ENCODE measurements at places on chromosomes 6 and 20.

DNA sequence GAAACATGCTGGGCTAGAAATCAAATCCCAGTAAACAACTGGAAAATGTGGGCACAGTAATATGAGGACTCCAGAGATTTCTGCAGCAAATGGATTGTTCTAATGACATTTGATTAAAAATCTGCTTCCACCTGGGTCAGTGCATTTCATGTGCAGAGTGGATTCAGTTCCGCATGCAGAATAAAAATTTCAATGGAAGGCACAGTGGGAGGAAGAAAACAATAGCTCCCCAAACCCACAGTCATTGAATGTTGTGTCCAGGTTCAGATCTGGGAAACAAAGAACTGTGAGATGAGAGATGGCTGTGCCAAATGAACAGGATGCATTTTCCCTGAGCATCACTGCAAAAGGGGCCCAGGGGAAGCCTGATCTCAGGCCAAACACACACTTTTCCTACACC is 403.1 kb downstream of the BTBD9 start:
- DNase-seq = no peak

- DNase-seq = no peak
These were observed 4.4 kb downstream of the SRMS start for GRCh38 chr20:63543131-63543530.

- no peak for DNase-seq
These were observed 2.5 kb downstream of the UNC93A start for GRCh38 chr6:167293590-167294091.

DNA sequence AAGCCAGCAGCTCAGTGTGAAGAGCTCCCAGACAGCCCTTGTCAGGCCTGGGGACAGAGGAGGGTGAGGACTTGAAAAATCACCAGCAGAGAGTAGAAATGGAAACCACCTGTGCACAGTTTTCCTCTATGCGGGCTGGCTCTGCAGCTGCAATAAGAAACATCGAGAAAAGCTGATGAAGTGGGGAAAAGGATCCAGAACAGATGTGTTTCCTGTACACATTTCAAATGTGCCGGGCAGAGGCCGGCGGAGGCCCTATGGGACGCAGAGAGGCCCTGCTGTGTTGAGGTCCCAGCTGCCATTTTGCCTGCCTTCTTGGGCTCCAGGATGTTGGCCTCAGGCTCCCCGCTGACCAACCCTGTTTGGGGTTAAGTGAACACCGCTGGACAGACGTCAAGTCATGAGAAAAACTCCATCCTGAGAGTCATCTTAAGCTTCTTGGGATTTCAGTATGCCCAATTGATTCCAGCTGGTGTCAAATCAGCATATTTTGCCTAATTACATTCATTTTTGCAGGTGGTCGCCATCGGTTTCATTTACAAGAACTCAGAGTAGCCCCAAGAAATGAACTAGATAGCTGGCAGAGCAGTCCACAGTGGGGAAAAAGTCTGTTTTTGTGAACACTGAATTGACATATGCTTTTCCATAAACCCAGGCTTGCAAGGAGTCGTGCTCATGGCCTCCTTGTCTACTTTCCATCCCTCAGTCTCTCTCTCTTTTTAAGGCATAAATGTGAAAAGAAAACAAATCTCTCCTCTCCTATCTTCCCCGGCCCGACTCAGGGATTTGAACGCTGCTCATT is 150.4 kb upstream of the PHACTR3 start:
- DNase-seq = no peak

DNA sequence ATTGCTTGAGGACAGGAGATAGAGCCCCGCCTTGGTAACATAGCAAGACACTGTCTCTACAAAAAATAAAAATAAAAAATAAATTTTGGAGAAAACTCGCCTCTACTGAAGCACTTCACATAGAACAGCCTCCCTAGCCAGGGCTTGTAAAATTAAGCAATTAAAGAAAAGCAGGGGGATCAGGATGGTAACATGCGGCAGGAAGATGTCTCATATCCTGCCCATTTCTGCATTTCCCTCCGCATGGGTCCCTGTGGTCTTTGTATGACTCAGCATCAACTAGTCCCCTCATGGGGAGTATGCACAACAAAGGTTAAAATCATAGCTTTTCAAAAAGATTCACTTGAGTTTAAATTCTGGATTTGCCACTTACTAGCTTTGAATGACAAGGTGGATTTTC is 379.0 kb downstream of the EPHA7 start:
- no peak for DNase-seq

- no peak for DNase-seq
These were observed 6.2 kb downstream of the TMEM242 start for GRCh38 chr6:157316871-157317814.

- no peak for DNase-seq
These were observed 6.2 kb downstream of the HEBP2 start for GRCh38 chr6:138410048-138410735.

DNA sequence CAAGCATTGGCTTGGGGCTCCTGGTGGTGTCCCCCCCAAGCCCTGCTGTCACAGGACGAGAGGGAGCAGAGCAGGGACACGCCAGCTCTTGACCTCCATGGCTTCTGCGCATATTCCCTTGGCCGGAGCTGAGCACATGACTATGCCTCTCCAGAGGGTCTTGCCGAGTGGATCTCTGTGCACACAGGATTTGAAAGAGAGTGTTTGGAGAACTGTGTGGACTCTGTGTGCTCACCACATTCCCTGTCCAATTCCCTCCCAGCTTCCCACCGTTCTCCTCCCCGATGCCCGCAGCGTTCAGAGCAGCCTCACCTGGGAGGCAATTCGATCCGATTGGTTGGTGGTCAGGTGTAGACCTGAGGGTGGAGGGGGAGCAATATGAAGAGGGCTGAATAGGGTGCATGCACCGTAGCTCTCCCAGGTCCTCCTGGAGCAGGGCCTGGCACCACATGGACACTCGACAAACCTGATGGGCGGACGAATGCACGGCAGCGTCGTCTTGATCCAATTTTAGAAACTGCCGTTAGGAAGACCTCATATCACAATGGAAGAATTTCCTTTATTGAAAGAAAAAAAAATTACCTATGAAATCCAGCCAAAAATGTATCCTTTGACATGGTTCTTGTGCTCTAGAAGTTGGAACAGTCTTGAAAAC is 287.8 kb downstream of the CDH4 start:
- DNase-seq = no peak

- no peak for DNase-seq
These were observed 538 bp upstream of the ZFP64 start for GRCh38 chr20:52191916-52192718.

GRCh38 chr20:29409833-29410805 is 1847.3 kb upstream of the DEFB115 start:
- DNase-seq = no peak

GRCh38 chr6:53258774-53259155 is 90.0 kb downstream of the ELOVL5 start:
- DNase-seq = no peak

DNA sequence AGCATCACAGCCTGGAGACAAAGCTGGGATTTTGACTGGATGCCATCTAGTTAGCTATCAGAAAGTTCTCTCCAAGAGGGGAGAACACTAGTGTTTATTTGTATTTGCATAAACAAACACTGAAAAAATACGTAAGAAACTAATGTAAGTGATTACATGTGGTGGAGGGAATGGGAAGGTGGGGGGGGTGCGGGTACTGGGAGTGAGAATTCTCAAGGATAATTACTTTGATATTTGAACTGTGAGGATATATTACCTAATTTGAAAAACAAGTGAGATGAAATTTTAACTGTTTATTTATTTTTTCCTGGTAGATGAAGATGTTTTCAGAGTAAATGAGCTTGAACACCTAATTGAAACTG is 54.7 kb downstream of the VEGFA start:
- DNase-seq = no peak

DNA sequence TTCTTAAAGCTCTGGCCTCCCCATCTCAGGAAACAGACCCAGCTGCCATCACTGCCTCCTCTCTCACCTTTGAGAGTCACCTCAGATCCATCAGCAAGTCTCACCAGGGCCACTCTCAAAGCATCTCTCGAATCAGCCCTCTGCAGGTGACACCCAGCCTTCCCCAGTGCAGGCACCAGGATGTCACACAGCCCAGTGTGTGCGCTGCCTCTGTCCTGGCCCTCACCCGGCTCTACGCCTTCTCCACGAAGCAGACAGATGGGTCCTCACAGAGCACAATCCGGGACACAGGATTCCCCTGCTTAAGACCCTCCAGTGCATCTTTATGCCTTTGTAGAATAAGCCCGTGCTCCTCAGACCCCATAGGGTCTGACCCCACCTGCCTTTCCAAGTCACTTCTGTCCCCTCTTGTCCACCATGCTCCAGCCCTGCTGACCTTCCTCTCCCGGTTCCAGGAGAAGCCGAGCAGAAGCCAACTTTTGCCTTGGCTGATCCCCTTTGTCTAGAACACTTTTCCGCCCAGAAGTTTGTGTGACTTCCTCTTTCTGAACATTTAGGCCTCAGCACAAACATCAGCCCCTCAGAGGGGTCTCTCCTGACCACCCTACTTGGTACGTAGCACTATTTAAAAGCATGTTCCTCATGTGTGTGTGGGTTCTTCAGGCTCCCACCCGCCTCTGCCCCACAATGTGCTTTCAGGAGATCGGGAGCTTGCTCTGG is 60.2 kb downstream of the PSMG4 start:
- DNase-seq = no peak

- DNase-seq = no peak
These were observed 516 bp downstream of the TMEM151B start for GRCh38 chr6:44270526-44271405.

- DNase-seq = no peak
These were observed 9.3 kb upstream of the NEDD9 start for GRCh38 chr6:11241793-11242201.

GRCh38 chr6:16420337-16420714 is 181.9 kb downstream of the GMPR start:
- no peak for DNase-seq

DNA sequence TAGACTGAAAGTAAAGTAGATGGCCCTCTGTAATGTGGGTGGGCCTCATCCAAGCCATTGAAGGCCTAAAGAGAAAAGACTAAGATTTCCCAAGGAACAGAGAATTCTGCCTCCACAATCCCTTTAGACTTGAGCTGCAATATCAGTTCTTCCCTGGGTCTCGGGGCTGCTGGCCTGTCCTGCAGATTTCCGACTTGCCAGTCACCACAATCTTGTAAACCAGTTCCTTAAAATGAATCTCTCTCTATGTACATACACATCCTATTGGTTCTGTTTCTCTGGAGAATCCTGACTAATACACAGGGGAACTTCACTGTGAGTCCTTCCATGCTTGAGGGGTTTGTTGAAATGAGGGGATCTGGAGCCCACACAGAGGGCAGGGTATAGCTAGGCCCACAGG is 12.9 kb downstream of the CCDC170 start:
- DNase-seq = no peak

DNA sequence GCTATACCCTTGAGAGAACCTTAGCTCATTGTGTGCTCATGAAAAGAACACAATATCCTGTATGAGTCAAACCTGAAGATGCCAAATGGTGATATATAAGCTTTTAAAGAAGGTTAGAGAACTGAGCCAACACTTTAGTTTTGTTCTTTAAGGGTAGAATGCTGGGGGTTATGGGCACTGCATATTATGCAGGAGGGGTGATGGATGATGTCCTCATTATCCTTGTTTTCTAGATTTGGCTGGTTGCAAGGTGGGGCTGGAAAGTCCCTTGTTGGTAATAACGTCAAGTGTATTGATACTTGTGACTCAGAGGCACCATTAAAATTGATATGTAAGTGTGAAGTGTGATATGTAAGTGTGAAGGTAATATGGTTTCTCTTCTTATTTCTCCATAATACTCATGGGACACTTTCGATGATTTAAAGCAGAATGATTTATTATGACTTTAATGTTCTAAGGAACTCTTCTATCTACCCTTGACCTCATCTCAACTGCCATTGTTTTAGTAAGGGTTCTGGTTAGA is 113.7 kb upstream of the DTNBP1 start:
- no peak for DNase-seq

DNA sequence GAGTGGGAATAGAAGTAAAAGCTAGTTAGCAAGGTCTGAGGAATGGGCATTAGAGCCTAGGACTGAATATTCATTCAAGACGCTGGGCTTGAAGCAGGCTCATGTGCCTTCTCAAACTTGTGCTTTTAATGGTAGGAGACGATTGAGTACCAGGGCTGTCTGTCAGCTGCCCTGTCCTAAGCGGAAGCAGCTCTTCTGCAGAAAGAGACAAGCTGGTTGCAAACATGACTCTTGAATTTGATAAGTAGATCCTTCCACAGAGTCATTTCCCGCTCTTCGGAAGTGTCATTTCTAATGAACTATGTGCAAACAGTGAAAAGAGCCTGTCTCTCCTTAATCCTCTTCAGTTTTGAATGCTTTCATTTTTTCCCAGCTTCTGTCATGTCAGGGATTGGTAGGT is 176.4 kb downstream of the TFAP2B start:
- DNase-seq = no peak

DNA sequence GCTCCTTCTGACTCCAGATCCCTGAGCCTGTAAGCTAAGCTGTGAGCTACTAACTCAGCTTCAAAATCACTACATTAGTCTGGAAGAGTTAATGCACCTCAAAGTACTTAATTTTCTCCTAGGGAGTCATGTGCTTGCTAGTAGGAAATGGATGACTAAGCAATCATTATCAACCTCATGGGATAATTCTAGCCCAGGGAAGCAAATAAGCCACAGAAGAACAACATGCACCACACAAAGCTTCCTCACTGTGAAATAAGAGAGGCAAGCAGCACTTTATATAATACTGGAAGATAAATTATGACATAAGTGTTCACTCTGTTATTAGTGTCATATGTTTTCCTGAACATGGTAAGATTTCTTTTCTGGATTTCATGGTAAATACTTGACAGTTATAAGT is 57.9 kb upstream of the RCAN2 start:
- DNase-seq = no peak

DNA sequence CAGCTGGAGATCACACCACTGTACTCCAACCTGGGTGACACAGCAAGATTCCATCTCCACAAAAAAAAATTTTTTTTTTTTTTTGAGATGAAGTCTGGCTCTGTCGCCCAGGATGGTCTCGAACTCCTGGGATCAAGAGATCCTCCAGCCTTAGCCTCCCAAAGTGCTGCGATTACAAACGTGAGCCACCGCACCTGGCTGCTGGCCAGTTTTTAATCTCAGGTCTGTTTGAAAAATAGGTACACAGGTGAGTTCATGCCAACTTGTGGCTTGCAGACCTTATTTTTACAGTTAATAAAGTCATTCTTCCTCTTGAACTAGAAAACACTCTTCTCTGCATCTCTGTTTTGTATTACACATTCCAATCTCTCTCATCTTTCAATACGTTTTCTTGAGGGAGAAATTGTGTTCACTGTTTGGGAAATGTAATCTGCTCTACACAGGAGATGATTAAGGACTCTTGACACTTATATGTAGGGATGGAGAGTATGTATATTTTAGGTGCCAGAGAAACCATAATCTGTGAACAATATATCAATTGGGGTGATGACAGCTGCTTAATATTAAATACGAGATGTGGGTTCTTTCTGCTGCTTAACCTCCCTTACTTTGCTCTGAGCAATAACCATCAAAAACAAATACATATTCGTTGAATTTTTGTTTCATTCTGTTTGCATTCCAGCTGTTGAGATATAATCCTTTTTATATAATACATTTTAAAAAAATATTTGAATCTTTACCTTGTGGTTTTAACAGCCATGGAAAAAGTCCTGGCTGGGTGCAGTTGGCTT is 17.7 kb upstream of the RIPOR3 start:
- no peak for DNase-seq
